Pulmonary artery endothelial cell (primary cell): ENCODE measurements at places on chromosomes 4 and X. TPM values are rescaled to one million over a fixed set of nuclear protein-coding genes. Genes with fewer than 3 reads are reported as not detected.
A peak's percentile ranks its signal among the peaks of the same experiment; 100 is the strongest.

GRCh38 chrX:45445745-45446412 lies 245.2 kb upstream of the DIPK2B start:
- DNase-seq, result peak; percentile 24

DNA sequence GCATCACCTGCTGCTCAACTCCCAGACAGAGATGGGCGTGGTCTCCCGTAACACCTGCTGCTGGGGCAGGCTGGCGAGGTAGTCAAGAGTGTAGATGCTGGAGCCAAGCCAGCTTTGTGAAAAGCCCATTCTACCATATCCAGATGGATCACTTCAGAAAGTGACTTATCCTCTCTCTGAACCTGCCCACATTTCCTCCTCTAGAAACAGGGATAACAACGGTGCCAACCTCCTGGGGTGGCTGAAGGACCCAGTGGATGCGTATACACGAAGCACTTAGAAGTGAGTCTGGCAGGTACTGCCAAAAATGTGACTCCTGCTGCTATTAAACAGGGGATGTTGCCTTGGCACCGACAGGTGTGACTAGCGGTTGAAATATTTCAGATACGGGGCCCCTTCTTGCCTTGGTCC lies 95.8 kb downstream of the SORBS2 start:
- DNase-seq, result no peak

GRCh38 chr4:171719691-171720090 lies 93.5 kb upstream of the GALNTL6 start:
- no peak for DNase-seq

GRCh38 chrX:97452283-97452682 lies 568.6 kb downstream of the RPA4 start:
- no peak for DNase-seq

Gene KLKB1
- 0.25 TPM in 1 of 2 replicates, not detected in the other for total RNA-seq

DNA sequence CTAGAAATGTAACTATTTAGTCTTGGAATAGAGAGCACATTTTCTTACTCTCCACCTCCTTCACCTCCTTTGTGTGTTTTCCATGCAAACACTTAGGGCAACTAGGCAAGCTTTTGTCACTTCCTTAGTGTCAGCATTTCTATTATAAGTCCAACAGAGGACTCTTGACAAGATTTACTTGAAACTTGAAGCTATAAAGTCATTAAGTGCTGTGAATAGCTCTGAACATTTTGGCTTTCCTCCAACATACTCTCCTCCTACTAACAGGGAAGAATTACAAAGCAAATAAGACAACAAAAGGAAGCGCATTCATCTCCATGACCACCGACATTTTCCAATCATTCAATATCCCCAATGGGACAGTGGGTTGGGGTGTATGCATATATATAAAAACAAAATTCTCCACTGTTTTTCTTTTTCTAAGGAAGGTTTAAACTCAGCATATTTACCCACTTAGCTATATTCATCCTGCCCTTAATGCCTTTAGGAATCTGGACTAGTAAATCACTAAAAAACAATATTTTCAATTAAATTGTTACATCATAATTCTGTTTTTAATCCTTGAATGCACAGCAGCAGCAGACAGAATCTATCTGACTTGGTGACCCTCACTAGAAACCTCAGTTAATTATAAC lies 264.6 kb downstream of the SNCA start:
- DNase-seq, result peak; percentile 63

- no peak for DNase-seq
These were observed 76.0 kb downstream of the FAT4 start for GRCh38 chr4:125390727-125391126.

Gene SPANXN3
- total RNA-seq, result not detected in 2 replicates

- no peak for DNase-seq
These were observed 11.2 kb downstream of the IRAK1 start for GRCh38 chrX:154008521-154008920.

DNA sequence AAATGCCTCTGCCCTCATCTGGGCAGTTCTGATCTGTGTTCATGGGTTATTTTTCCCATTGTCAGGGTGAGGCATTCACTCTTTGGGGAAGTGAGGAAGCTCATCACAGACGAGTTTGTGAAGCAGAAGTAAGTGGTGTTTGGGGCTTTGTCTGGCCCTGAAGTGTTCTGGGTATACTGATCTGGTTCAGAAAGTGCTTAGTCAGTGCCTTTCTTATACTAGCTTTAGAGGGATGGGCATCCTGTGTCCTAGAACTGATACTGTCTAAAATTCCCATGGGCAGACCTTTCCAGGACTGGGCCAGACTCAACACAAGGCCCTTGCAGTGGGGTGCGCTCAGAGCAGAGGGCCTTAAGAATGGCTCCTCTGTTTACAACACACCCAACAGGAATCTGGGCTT lies 6.4 kb downstream of the TRO start:
- no peak for DNase-seq
